ENCODE measurements at places on chromosomes 6 and 20. TPM values are rescaled to one million over a fixed set of nuclear protein-coding genes. Genes with fewer than 3 reads are reported as not detected.
A peak's percentile ranks its signal among the peaks of the same experiment; 100 is the strongest.

- no peak for DNase-seq
Observed at GRCh38 chr6:50990750-50991446, 172.2 kb downstream of the TFAP2B start.

DNA sequence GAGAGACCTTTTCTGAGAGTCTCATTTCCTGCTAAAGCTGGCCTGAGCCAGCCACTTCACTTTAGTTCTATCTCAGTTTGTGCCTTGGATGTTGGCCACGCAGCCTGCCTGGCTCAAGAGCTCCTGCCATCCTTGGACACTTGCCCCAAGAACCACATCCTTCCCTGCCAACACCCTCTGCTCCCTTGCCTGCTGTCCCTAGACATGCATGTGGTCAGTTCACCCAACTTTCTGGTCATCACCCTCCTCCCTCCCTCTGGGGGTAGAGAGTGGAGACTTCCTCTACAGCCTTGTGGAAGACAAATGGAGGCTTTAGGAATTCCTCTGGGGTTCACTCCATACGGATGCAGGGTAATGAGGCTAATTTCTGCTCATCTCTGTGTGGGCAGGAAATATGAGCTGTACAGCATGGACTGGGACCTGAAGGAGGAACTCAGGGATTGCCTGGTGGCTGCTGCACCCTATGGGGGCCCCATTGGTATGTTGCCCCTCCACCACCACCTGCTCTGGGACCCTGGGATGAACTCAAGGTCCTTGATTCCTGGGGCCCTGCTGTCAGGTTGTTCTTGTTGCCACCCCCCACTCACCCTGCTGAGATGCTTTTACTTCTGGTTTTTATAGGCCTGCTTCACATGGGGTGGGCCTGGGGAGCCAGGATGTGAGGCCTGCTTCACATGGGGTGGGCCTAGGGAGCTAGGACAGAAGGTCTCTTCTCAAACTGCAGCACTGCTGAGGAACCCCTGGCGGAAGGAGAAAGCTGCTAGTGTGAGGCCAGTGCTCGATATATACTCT is 13.8 kb upstream of the PTPRA start:
- DNase-seq, result no peak

DNA sequence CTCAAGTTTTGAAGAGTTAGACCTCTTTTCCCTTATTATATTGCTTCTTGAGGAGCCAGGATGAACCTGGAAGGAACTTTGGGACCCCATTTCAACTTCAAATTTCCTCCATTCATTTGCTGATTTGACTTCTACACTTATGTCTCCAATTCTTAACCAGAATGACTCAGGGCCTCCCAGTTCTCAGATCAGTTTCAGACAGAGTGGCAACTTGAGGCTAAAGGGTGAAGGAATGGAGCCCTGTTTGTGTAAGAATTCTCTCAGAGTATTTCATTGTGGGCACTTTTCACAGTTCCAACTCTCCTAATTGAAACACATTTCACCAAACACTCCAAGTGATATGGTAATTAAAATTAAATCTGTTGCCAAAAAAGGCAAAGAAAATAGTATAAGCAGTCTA is 109.0 kb upstream of the FLRT3 start:
- no peak for DNase-seq

SLC22A1 gene
- 0.51 TPM for polyA plus RNA-seq

GUCA1A gene
- not detected for polyA plus RNA-seq

- no peak for DNase-seq
Observed at GRCh38 chr6:141635621-141636020, 497.1 kb upstream of the GJE1 start.

DNA sequence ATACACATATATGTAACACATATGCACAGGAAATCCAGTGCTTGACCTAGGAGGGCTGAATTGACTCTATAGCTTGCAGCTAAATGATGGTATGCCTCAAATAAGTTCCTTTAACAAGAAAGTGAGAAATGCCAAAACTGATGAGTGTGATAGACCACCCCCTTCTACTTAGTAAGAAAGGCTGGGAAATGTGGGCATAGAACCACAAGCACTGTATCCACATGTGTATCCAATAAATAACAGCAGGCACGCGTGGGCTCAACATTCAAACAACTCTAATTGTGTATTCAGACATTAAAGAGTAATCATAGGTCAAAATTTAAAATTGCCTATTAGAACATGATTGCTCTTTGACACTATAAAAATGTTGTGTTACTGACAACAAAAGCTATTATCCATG is 54.1 kb downstream of the FAM83B start:
- DNase-seq, result no peak

- no peak for DNase-seq
Observed at GRCh38 chr20:33560026-33560425, 70.1 kb downstream of the CBFA2T2 start.

- DNase-seq, result no peak
Observed at GRCh38 chr6:101730954-101731353, 337.4 kb downstream of the GRIK2 start.

MUC21 gene
- polyA plus RNA-seq, result 0.09 TPM

GRCh38 chr6:36028877-36029324 is 1.3 kb downstream of the MAPK14 start:
- peak; percentile 55 for DNase-seq

DNA sequence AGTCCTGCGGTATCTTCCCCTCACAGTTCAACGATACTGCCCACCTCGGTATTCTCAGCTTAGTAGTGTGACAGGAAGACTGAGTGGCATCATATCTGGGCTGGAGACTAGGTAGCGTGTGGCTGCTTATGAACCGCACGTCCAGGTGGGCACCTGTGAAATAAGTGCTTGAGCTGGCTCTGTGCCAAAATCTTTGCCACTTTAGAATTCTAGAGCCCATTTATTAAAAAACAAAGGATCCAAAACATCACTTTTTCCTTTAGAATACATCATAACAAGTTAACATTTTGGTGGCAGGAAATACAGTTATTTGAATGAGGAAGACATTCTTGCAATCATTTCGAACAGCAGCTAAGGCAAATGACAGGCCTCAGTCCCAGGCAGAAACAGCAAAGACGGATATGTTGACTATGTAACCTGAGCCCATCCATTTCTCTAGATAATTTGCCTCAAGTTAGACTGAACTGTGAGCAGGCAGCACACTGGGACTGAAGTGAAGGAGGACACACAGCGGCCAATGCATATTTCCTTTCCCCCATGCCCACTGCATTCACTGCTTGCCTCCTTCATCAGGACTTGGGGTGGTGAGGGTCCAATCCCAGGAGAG is 136.6 kb downstream of the GMDS start:
- DNase-seq, result peak; percentile 51

GRCh38 chr6:20492099-20492498 is 42.2 kb upstream of the CDKAL1 start:
- no peak for DNase-seq

DNA sequence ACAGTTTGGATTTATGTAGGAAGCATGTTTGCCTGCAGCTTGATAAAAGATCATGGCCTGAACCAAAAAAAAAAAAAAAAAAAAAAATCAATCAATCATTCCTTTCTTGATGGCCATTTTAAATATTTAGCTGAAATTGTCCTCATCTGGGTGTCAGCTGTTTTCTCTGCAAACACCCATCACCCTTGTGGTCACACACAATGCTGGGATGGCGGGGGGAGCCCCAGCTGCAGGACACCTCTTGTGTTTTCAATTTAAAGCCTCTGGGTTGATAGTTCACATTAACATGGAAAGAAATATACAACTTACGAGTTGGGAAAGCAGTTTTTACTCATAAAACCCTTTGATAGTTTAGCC is 160.4 kb downstream of the ZFP64 start:
- DNase-seq, result no peak

SPATA25 gene
- 9.4 TPM for polyA plus RNA-seq

ZBTB46 gene
- polyA plus RNA-seq, result 16.8 TPM

SYCP2 gene
- 4.9 TPM for polyA plus RNA-seq

Data from renal pelvis (tissue), 12 donors.